ENCODE measurements at places on chromosomes 6 and 20.

- DNase-seq, result no peak
Observed at GRCh38 chr6:227074-227782, 65.1 kb upstream of the DUSP22 start.

GRCh38 chr6:118589186-118589585 is 41.1 kb downstream of the PLN start:
- no peak for DNase-seq

- DNase-seq, result no peak
Observed at GRCh38 chr20:37090407-37090806, 5.4 kb downstream of the RBL1 start.

DNA sequence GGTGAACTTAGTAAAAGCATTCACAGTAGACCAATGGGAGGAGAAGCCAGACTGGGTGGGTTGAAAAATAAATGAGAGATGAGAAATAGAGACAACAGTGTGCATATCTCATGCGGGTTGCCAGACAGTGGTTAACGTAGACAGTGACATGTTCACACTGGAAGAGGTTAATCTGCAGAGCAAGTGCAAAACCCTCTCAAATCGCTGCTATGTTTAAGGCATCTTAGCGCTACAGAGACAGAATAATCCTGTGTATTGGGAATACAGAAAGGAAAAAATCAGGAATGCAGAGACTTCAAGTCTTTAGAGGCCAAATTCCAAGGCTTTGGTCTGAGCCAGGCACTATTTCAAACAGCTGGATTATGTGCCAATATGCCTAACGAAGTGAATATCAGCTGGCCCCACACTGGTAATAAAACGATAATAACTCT is 107.1 kb downstream of the TSHZ2 start:
- no peak for DNase-seq

DNA sequence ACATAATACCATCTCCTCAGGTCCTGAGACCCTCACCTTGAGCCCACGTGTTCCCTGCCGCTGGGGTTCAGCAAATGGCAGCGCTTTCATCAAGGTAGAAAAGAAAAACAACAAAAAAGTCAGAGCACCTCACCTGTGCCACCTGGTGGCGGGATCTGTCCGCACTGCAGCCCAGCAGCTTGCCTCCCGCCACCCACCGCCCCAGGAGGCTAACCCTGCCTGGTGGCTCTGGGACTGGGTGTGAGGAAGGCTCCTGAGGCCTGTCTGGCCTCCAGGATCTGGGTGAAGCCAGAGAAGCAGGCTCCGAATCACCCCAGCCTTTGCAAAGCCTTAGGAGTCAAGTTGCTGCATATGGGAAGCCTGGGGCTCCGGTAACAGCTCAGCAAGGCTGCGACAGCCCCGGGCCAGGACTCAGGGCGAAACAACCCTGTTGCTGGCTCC is 270.8 kb downstream of the BMP7 start:
- no peak for DNase-seq
